ENCODE measurements at places on chromosomes 5 and 9.

DNA sequence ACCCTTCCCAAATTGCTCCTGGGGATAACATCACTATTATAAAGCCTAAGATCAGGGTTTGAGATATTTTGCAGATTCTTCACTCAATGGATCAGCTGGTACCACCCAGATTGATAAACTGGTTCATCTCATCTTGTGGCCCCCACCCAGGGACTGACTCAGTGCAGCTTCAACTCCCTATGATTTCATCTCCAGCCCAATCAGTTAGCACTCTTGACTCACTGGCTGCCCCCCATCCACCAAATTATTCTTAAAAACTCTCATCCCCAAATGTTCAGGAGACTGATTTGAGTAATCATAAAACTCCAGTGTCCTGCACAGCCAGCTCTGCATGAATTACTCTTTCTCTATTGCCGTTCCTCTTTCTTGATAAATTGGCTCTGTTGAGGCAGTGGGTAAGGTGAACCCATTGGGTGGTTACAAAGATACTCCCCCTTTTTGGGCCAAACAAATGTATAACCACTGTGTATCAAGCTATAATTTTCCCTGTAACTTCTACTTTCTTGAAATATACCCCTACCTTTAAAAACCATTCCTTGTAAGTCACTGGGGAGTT lies 263.3 kb upstream of the IL12B start:
- no peak for DNase-seq

DNA sequence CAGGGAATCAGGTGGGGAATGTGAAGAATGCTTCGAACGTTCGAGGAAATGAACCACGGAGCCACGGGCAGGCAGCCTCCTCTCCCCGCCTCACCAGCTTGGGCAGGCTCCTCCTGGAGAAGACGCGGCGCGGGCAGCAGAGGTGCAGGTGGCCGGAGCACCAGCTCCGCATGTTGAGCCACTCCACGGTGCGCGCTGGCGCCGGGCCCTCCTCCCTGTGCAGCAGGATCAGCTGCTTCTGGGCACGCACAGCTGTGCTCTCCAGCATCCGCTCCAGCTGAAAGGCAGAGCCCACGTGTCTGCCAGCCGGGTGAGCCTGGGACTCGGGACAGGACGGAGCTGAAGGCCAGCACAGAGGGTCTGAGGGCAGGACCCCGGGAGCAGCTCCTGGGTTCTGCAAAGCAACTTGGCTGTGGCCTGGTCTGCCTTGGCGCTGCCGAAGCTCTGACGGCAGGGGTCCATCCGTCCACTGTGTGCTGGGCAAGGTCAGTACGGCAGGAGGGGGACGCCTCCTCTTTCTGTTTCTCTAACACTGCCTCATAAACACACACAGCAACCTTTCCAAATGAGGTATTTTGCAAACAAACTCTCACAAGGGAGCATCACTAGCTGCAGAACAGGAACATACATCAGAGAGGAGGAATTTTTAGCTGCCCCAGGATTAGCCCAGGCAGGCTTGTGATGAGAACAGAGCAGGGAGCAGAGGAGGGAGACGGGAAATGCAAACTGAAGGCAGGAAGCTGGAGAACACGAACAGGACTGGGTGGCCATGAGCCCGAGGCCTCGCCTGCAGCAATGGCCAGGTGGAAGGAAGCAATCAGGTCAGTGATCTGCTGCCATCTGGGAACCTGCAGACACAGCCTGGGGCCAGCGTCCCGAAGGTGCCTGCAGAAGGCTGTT lies 20.1 kb upstream of the NSMF start:
- no peak for DNase-seq

DNA sequence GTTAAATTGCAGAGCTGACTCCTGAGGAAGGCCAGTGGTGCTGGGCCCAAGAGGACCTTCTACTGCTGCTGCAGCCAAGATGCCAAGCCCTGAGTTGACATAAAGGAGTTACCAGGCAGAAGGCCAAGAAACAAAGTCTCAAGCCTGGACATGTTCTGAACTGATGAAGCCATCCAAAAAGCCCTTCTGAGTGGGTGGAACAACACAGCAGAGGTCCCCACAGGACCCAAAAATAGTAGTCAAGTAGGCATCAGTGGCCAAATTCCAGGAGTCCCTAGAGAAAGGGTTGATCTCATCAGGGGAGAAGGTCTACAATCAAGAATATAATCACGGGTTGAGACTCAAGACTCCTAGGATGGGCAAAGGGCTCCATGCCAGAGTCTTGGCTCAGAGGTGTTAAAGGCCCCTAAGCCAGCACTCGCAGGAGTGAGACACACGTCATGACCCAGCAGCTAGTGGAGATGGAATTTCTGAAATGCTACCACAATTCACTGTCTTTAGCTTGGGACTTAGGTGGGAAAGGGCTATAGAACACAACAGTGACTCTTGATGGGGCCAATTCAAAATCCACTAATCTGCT lies 119.7 kb downstream of the FANCC start:
- DNase-seq: peak; percentile 65

DNA sequence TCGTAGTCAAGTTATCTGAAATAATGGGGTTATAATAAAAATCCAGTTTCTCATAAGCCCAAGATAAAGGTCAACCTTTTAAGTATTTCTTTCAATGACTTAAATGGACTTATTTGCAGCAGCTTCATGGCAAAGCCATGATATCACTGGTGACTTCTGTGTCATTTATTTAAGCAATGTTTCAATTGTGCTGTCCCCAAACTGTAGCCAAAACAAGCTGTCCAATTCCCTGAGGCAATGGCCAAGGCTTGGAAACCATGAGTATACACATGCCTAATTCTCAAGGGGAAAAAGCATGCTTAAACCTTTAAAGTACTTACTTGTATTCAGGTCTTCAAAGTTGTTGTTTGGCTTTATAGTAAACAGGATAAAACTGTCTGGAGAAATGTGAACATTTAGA lies 376.4 kb upstream of the TNC start:
- peak; percentile 26 for DNase-seq

GRCh38 chr5:107147589-107147988 lies 523.1 kb downstream of the EFNA5 start:
- no peak for DNase-seq

GRCh38 chr5:151183456-151184245 lies 26.1 kb upstream of the ANXA6 start:
- no peak for DNase-seq

GRCh38 chr5:74641735-74642542 lies 1.4 kb upstream of the ENC1 start:
- peak; percentile 90 for DNase-seq

DNA sequence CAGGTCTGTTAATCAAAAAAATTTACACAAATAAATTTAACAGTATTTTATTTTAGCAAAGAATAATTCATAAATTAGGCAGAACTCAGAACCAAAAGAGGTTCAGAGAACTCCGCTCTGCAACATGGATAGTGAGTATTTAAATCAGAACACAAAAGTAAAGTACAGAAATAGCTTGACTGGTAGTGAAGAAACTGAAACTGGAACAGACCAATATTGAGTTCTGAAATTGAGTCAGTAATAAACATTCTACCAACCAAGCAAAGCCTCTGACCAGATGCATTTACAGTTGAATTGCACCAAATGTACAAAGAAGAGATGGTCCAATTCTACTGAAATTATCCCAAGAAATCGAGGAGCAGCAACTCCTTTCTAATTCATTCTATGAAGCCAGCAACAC lies 1542.8 kb downstream of the EFNA5 start:
- DNase-seq: no peak

DNA sequence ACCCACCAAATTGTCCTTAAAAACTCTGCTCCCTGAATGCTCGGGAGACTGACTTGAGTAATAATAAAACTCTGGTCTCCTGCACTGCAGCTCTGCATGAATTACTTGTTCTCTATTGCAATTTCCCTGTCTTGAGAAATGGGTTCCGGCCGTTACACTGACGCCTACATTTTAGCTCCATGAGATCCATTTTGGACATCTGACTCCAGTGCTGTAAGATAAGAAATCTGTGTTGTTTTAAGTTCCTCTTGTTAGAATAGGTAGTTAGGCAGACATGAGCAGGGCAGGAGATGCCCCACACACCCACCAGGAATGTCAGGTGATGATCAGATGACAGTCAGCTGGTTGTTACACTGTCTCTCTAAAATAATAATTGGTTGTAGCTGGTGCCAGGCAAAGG lies 125.8 kb upstream of the SHB start:
- no peak for DNase-seq

DNA sequence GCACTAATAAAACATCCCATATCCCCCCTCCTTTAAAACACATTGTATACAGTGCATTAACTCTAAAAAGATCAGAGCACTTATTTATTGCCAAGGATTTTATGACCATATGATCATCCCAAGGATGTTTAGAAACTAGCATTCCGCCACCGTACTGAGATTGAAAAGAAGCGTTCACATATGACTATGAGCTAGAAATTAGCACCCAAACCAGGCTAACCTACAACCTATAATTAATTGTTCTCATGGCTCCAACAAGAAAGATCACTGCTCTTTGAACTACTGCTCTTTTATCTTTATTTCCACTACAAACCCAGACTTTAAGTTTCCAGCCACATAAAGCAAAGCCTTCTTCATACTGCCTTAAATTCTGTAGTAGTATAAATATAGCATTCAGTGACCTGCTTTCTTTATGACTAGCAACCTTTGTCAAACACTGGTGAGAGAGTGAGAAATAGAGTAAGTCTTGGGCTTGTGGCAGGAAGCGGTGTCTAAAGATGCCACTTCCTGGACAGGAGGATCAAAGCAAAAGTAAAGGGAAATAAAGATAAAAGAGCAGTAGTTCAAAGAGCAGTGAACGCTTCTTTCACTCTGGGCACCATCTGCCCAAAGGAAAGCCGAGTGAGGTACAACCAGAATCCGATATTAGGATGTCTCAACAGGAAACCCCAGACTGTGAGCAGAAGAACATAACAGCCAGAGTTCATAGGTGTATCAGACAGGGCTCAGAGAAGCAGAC lies 151.1 kb upstream of the ERCC6L2 start:
- DNase-seq: no peak

DNA sequence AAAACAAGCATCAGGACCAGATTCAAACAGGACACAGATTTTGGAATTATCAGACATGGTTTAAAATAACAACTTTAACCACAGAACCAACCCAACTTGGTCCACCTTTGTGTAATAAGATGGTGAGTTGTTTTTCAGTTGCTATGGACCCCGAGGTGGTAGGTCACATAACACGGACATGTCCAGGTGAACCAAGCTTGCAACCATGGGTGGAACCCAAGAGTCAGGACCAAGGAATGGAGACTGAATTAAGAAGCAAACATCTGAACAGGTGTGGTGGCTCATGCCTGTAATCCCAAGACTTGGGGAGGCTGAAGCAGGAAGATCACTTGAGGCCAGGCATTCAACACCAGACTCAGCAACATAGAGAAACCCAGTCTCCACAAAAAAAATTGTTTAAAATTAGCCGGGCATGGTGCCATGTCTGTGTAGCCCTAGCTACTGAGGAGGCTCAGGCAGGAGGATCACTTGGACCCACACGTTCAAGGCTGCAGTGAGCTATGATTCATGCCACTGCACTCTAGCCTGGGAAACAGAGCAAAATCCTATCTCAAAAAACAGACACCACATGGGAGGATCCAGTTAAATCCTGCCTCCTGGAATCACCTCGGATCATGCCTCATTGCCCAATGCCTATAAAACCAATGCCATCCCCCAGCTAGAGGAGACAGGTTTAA lies 10.6 kb downstream of the PTBP3 start:
- no peak for DNase-seq

DNA sequence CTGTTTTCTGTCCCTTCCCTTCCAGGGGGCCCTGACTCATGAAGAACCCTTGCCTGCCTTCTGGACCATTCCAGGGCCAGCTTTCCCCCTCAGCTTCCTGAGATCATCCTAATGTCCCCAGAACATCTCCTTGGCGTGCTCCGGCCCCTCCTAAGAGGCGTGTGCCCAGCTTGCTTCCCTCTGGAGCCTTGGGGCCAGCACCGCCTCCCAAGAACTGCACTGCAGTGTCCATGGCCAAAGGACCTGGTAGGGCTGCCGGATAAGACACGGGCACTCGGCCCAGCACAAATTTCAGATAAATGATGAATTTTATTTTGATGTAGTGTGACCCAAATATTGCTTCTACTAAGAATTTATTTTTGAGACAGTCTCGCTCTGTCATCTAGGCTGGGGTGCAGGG lies 20.7 kb upstream of the SLC12A7 start:
- DNase-seq: no peak

GRCh38 chr9:112059145-112059965 lies 115.7 kb downstream of the SUSD1 start:
- peak; percentile 98 for DNase-seq

DNA sequence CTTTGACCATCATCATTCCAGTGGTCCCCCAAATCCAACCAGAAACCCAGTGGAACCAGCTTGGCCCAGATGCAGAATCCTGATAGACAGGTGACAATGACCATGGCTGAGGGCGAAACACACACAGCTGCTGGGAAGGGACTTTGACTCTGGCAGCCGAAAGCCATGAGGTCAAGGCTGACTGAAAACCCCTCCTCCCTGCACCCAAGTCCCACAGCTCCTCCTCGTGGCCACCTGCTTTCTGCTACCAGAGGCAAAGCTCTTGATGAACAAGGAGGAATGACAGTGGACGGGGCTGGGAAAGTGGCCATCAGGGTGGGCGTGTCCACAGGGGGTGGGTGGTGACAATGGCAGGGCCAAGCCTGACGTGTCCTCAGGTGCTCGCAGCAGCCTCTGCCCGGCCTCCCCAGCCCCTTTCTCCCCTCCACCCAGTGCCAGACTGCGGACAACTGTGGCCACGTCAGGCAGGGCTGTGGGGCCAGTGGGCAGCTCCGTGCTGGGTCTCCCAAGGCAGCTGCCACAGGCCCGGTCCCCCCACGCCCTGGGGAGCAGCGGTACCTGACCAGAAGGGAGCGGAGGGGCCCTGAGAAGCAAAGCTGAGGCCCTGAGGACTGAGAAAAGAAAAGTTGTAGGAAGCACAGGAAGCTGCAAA lies 30.8 kb upstream of the SARDH start:
- no peak for DNase-seq

- DNase-seq: peak; percentile 94
Observed at GRCh38 chr9:134325813-134326723, at the start of gene RXRA. RXRA (plus strand) TSS chr9:134326455; CDS start chr9:134326632, 177 bp downstream.

DNA sequence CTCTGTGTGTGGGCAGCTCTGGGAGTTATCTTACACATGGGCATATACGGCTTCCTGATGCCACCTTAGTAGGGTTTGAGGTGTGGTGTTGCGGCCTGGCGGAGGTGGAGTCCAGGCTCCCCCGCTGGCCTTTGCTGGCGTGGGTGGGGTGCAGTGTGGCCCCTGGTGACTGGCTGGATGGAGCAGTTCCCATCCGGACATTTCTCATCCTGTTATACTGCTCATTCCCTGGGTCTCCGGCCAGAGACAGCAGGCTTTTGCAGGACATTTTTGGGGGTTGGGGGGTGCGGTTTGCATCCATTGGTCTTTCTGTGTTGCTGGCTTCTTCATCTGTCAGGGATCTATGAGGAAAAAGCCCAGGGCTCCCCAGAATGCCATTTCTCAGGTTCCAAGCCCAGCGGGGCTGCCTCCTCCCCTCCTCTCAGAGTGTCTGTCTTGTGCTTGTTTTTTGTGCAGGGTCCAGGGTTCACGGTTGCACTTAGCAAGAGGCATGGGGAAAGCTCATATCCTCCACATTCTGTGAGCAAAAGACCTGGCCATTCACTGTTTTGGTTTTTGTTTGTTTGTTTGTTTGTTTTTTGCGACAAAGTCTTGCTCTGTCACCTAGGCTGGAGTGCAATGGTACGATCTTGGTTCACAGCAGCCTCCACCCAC lies 22.3 kb downstream of the NDUFS6 start:
- no peak for DNase-seq

- DNase-seq: no peak
Observed at GRCh38 chr5:127599320-127599719, 49.6 kb upstream of the CTXN3 start.

GRCh38 chr9:88949961-88950340 lies 41.3 kb upstream of the S1PR3 start:
- peak; percentile 42 for DNase-seq

All from cardiac fibroblast (primary cell).